Chondrocyte (in vitro differentiated cells): ENCODE measurements at places on chromosomes 6 and 20.

DNA sequence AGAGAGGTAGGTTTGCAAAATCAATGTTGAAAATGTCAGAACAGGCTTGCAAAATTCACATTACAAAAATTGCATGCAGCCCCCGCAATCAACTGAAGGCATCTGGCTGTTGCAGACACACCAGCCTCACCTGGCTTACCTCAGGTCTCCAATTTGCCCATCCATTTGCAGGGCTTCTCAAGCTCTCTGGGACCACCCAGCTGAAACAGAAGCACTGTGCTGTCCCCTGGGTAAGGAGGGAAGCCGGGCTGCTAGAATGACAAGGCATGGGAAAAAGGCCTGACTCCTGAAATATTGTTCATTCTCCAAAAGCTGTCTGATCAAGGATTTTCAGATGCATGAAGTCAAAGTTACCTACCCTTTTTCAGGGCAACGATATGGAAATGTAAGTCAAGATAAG, 52.6 kb upstream of the CD93 start:
- no peak for DNase-seq

DNA sequence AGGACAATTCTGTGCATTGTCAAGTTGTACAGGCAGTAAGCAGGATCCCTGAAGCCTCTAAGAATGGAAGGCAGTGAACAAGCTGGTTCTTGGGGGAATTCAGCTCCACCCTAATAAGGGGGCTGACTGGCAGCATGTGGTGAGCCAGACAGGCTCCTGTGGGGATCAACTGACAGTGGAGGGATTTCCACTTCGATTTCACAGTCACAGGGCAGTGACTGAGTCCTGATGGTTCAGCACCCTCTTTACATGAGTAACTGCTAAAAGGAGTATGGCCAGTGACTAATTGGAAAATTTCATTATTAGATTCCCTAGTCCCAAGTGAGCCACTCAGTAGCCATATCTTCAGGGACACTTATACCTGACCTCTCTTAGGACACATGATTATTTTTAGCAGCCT, 78.4 kb downstream of the NDUFAF5 start:
- no peak for DNase-seq

DNA sequence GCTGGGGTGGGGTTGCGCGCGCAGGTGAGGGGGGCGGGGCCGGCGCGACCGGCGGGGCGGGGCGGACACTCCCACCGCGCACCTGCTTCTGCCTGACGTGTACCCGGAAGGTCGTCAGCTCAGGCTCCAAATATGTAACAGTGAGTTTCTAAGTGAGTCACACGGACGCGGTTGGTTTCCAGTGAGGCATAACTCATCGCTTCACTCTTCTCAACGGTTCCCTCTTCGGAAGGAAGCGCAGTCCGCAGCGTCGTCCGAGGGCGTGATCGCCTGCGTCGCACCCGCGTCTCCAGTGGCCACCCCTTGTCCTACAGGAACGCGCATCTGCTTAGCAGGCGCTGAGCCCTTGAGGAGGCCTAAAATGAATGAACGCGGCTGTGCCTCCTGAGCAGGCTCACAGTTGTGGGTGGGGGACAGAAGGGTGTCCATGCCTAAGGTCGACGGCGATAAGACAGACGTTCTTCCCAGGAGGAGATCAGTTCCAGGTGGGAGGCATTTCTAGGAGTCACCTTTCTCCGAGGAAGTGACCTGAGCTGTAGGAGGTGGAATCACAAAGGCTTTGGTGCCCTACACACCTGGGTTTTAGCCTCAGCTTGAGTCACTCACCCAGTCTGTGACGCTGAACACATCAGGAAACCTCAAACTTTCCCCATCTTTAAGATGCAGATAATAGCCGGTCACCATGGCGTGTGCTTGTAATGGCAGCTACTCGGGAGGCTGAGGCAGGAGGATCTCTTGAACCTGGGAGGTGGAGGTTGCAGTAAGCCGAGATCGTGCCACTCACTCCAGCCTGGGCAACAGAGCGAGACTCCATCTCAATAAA, 50.9 kb upstream of the EZR start:
- DNase-seq: no peak

GRCh38 chr6:37172912-37173492, 3.0 kb downstream of the PIM1 start:
- DNase-seq: no peak

- peak; percentile 73 for DNase-seq
Measured at GRCh38 chr20:32570401-32571190, 14.5 kb downstream of the NOL4L start.

GRCh38 chr6:80769106-80769505, 662.6 kb downstream of the BCKDHB start:
- DNase-seq: no peak

GRCh38 chr6:91613481-91613880, 1026.6 kb upstream of the MAP3K7 start:
- no peak for DNase-seq

DNA sequence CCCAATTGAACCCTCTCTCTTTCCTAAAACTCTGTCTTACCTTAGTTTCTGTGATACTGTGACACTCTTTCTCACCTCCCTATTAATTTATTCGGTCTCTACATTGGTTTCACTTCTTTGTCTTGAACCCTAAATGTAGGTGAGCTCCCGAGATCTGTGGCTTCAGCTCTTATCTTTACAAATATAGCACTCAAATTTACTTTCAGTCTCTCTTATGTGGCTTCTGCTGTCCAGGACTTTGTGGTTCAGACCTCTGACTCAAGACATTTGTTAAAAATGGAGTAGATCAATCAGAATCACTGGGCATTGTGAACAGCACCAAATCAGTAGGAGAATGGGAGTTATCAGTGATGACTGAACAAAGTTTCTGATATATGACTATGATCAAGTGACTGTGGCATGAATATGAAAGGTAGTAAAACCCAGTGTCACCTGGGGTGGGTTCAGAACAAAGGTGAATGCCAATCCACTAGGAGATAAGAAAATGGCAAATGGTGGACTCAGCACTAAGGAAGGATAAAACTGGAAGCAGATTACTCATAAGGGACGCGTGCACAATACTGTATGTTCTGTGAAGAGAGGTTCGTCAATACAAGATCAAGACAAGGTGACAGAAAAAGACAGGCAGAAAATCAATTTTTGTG, 27.2 kb downstream of the IL17F start:
- DNase-seq: no peak

- no peak for DNase-seq
Measured at GRCh38 chr6:1574890-1575209, 34.9 kb upstream of the FOXC1 start.

DNA sequence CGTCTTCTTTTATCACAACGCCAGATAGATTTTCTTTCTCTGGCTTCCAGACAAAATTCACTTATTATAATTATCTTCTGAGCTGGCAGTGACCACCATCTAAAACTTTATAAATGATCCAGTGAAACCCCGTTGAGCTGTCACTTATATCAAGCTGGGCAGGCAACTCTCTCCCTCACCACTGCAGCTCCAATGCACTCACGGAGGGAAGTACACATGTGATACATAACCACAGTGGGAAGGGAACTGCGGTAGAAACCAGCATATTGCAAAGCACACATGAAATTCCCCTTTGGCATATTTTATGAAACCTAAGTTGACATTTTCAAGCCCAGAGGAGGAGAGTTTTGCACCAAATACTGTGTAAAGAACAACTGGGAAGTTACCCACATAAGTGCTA, 536.9 kb downstream of the HACE1 start:
- DNase-seq: no peak

- no peak for DNase-seq
Measured at GRCh38 chr6:17367868-17368267, 25.5 kb upstream of the CAP2 start.

- DNase-seq: no peak
Measured at GRCh38 chr6:29757701-29758293, 34.6 kb downstream of the HLA-F start.

DNA sequence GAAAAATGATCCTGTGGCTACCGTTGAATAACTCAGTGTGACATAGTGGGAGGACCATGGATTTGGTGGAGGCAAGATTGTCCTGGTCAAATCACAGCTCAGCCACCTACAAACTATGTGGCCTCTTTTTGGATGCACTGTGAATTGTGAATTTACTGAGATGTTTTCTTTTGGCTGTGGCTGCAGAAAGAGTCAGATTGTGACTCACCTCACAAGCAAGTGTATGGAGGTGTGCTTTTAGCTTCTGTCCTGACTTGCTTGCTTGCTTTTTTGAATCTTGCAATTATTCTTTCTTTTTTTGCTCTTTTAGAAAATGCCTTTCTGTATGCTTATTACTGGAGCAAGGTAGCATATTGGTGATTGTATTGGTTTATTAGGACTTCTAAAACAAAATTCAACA, 122.9 kb upstream of the FOXO3 start:
- no peak for DNase-seq

DNA sequence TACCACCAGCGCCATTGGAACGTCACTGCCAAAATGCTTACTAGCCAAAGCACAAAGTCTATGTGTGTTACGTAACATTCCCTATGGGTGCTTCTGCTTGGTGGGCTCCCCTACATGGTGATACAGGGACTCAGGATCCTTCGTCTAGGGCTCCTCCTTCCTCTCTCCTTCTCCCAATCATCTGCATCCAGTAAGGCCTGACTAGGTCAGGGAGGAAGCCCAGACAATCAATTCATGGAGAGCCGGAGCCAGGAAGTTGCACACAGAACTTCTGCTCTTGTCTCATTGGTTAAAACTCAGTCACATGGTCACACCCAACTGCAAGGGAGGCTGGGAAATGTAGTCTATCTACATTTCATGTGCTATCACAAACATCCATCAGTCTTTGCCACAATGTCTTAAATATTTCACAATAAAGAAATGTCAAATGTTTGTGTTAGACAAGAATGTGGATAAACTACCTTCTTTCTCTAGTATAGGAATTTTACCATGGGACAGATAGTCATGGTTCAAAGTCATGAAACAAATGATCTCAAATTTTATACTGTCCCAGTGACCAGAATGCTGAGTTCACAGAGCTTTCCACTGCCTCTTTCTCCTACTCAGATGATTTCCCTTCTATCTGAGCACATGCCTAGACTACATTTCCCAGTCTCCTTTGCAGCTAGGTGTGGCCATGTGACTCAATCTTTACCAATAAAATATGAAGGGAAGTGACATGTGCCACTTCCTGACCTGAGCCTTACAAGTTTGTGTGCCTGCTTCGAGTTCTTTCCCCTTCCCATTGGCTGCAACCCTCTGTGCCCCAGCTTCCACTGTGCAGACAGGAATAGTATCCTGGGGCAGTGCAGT, 9.3 kb upstream of the KCNK15 start:
- no peak for DNase-seq

- no peak for DNase-seq
Measured at GRCh38 chr6:38212579-38212978, 393.1 kb downstream of the ZFAND3 start.

DNA sequence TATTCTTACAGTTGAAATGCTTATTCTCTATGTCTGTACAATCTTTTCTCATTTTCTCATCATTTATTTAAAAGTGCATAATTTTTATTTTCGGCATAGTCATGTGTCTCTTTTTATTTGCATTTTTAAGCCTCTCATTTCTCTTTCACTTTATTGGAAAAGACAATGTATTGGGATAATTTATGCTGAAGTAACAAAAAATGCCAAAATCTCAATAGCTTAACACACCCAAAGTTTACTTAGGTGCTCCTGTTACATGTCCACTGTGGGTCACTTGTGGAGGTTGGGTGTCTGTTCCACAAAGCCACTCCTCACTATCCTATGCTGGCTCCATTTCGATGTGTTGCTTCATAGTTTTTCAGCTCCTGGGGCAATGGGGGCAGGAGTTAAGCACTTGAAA, 638.7 kb downstream of the CD109 start:
- no peak for DNase-seq

DNA sequence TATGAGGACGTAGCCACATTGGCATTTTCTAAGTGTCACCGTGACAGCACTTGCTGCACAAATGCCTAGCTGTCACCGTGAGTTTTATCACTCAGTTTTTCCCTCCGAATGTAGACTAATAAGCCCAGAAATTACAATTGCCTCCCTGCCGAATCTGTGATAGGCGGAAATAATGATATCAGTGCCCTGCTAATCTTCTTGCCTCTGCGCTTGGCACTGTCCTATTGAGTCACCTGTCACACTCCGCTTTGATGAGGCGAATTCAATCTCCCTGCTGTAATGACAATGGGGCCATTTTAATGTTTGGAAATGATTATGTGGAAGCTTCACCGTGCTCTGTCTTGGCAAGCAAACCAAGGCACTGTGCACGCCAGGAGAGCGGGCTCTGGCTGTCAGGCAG, 112.8 kb downstream of the LINC00237 start:
- no peak for DNase-seq

- no peak for DNase-seq
Measured at GRCh38 chr20:61414455-61414991, 162.5 kb downstream of the CDH4 start.
